ENCODE measurements at places on chromosomes 6 and 20. TPM values are rescaled to one million over a fixed set of nuclear protein-coding genes. Genes with fewer than 3 reads are reported as not detected.

Gene CENPW
- 64.4 TPM for total RNA-seq

Gene CPXM1
- not detected for total RNA-seq

Gene MTG2
- 111 TPM for total RNA-seq

Gene CCN5
- not detected for total RNA-seq
